ENCODE measurements at places on chromosomes 13 and 19.

DNA sequence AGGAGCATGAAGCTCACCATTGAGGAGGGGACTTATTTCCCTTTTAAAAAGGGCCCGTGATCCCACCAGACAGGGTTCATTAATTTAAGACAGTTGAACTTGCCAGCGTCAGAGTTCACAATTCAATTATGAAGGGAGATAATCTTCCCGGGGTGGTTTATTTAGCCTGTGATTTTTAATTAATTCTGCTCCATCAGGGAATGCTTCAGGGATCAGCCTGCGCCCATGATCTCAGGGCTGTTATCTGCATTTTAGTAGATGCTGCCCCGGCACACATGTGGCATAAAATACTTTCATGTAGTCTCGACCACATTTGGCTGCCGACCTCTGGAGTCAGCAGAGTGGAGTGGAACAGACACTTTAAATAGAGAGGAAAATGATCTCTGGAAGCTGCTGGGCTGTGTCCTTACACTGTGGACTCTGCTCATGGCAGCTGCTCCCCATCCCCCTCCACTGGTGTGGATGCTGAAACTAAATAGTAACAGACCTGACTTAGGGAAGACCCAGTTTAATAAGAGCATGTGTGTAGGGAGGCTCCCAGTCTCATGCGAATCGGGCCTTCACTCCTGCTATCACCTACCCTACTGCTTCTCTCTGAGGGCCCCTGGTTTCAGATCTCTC is 256.9 kb downstream of the TEX29 start:
- no peak for DNase-seq

GRCh38 chr13:71856548-71857043 is 10.4 kb downstream of the DACH1 start:
- no peak for DNase-seq

DNA sequence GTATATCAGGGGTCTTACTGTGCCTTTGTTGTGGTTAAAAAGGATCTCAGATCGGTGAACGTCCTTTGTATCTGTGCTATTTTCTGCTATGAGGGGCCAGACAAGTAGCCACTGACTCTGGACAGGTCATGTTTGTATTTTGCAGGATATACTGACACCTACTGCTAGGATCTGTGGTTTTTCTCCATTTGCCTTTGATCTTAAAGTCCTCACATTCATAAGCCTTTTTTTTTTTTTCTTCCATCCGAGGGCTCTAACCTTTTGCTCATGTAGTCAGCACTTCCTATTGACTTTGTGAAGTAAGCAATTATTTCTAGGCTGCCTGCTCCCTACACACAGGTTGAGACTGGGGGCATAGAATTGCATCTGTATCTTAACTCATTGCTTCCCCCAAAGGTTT is 106.2 kb downstream of the SLITRK5 start:
- peak; percentile 14 for DNase-seq

DNA sequence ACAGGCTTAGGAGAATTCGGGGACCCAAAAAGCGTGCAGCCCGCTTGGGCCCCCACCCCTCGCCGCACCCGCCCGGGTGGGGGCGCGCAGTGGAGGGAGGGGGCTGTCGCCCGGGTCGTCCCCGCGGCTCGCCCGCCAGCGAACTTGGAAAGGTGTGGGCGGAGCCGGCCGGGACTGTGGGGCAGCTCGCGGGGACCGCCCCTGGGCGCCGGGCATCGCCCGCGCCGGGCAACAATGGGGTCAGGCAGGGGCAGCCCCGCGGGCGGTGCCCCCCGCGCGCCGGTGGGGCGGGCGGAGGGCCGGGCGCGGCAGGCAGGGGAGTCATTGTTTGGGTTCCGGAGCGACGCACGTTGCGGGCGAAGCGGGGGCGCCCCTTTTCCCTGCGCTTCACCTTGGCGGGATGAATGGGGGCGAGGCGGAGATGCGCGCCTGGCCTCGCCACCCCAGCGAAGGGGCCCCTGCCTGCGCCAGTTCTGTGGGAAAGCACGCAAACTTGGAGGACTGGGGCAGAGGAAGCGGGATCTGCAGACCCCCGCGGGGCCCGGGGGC is 647 bp upstream of the KLF12 start:
- DNase-seq, result peak; percentile 35

- DNase-seq, result no peak
Measured at GRCh38 chr13:27147530-27148170, 24.0 kb downstream of the USP12 start.

GRCh38 chr19:13979244-13979615 is 26.9 kb downstream of the RFX1 start:
- DNase-seq, result no peak

DNA sequence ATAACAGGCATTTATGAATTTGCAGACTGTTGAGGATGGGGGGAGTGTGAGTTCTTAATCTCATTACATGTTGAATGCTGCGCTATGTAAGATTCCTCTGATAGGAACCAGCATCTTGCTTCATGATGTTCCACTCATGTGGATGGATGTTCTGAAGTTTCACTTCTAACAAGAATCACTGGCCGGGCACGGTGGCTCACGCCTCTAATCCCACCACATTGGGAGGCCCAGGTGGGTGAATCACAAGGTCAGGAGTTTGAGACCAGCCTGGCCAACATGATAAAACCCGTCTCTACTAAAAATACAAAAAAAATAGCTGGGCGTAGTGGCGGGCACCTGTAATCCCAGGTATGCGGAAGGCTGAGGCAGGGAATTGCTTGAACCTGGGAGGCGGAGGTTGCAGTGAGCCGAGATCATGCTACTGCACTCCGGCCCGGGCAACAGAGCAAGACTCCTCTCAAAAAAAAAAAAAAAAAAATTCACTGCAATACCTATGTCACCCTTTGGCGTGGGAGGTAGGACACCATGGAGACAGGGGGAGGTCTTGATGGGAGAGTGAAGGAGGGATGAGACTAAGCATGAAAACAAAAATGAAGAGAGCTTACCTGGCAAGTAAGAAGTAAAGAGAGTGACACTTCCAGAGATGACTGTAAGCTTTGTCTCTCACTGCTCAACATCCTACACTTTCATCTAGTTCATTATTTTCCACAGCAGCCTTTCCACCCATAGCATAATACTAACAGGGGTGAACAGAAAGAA is 133.0 kb downstream of the DCT start:
- DNase-seq, result no peak

DNA sequence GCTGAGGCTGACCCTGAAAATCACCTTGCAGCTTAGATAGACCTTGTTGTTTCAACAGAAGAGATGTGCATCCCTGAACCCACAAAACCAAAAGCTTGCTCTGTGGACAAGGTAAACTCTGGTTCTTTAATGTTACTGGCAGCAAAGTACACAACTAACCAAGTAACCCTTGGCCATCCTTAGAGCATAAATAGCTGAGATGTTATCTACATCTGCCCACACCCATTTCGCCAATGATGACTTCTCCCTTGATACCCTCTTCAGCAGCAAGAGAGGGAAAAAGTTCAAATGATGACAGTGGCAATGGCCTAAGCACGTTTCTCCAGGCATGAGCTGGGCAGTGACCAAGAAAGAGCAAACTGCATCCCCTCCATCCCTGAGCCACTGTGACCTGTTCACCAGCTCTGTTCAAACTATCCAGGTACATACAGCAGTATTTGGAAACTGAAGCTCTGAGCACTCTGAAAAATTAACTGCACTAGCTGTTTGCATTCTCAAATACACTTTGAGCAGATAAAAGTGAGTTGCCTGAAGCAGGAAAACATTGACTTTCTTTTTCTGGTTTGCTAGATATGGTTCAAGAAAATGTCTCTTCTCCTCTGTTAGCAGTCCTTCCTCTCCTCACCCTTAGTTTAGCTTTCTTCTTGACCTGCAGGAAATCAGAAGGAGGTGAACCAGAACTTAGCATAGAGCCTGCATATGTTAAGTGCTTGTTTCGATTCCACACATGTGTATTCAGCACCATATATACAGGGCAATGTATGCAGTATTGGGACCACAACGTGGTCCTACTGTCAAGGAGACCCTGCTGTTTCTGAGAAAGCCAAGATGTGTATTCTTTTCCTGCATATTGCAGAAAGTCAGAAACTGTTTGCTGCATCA is 231.7 kb downstream of the FOXO1 start:
- DNase-seq, result no peak

- no peak for DNase-seq
Measured at GRCh38 chr13:31850041-31850555, 110.8 kb downstream of the RXFP2 start.

DNA sequence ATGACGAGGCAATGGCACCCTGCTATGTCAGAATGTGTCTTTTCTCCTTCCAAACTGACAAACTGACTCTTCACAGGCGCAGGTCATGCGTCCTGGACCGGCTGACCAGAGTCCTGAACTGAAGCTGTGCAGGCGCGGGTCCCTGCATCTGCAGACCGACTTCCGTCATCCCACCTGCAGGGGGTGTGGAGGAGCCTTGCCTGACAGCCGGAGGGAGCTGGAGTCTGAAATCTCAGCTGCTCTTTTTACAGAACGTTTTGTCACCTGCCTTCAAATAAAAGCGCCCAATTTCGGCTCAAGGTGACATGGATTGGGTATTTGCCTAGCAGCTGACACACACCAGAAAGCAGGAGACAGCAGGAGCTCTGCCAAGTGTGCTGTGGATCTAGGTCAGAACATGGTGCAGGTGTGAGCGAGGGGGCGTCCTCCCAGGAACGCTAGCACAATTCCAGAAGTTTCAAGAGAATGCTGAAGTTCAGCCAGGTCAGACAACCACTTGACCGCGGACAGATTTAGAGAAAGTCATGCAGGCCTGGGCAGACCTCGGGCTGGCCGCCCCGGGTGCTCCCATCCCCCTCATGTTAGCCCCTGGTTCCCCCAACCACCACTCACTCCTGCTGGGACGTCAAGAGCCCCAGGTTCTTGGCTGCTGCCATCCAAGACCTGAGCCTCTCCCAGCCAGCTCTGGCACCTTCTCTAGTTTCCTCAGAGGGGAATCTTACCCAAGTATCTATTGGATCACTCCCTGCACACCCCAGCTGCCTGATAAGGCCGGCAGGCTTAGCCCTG is 32.8 kb downstream of the ELL start:
- no peak for DNase-seq

DNA sequence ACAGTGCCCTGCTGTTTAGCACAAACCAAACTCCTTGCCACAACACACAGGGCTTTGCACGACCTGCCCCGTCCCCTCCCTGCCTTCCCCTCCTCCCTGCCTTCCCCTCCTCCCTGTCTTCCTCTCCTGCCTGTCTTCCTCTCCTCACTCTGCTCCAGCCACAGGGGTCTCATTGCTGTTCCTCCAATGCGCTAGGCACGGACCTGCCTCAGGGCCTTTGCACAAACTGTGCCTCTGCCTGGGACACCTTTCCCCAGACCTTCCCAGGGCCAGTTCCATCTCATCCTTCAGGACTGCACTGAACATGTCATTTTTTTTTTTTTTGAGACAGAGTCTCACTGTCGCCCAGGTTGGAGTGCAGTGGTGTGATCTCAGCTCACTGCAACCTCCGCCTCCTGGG is 1.8 kb upstream of the CREB3L3 start:
- DNase-seq, result no peak

DNA sequence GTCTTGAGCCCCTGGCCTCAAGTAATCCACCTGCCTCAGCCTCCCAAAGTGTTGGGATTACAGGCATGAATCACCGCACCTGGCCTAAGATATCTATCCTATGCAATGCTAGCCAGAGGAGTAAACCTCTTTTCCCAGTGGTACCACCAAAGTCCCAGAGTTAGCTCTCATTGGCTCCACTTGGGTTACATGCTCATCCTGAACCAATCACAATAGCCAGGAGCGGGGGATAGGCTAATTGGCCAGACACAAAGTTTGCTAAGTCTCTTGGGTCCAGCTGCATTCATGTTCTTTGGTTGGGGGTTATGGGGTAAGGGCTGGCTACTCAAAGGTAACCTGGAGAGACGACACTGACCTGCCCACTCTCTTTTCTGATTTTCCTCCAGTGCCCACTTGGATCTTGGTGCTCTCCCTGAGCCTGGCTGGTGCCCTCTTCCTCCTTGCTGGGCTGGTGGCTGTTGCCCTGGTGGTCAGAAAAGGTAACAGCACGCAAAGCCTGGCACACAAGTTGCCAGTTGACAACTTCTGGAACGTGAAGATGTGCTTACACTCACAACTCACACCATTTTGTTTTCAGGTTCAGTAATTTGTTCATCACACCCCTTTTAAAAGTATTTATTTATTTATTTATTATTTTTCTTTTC is 7.8 kb downstream of the C19orf38 start:
- DNase-seq, result peak; percentile 48

GRCh38 chr19:13985771-13986347 is 20.3 kb downstream of the RFX1 start:
- no peak for DNase-seq

DNA sequence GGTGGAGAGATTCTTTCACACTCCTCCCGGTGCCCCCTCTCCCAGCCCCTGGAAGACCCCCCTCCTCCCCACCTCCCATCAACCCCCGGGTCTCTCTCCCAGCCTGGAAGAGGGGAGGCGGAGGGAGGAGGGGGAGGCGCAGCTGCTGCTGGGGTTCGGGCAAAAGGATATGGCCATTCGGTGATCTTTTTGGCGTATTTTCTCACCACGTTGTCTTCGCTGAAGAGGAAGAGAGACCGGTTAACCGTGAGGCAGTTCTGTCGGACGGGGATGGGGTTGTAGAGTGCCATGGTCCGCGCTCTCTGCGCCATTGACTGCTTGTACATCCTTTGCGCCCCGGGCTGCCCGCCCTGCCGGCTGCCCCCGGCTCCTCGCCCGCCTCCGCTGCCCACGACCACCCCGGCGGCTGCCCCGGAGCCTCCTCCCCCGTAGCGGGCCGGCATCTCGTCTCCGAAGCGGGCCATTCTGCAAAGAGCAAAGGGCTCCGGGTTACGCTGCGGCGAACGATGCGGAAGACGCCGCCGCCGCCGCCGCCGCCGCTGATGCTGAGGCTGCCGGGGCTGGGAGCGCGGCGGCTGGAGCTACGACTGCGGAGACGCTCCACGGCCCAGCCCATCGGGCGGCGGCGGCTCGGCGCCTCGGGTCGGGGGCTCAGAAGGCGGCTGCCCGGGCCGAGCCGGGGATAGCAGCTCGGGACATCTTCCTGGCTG is 363 bp downstream of the CACNA1A start:
- no peak for DNase-seq

DNA sequence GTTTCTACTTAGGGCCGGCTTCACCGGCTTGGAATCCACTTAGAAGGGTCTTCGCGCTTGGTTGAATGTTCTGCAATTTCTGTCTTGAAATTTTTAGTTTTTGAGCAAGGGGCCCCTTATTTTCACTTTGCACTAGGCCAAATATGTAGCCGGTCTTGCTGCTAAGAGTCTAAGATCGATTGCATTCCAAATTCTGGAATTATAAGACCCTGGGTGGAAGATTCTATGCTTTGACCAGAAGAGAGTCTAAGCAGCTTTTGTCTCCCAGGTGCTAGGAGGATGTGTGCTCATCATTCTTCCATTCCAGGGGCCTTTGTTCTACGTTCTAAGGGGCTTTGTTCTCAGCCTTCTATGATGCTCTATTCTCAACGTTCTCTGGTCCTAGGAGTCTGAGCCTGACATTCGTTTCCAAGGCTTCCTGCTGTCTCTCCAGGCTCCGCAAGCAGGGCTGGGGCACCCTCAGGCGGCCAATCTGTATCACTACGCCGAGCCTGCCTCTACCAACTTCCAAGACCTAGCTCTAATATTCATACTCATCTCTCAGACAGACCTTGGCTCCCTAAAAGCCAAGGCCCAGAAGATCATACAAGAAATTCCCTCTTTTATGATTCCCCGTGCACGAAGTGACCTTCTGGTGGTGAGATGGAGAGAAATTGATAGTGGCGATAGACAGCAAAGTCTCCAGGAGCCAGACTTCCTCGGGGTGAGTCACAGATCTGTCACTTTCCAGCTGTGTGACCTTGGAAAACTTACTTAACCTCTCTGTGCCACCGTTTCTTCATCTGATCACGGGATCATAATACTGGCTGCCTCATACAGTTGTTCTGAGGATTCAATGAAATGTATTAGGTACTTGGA is 982 bp upstream of the DACT3 start:
- peak; percentile 92 for DNase-seq

Measured in KBM-7 (cell line).